ENCODE measurements at places on chromosomes 13 and 19.

DNA sequence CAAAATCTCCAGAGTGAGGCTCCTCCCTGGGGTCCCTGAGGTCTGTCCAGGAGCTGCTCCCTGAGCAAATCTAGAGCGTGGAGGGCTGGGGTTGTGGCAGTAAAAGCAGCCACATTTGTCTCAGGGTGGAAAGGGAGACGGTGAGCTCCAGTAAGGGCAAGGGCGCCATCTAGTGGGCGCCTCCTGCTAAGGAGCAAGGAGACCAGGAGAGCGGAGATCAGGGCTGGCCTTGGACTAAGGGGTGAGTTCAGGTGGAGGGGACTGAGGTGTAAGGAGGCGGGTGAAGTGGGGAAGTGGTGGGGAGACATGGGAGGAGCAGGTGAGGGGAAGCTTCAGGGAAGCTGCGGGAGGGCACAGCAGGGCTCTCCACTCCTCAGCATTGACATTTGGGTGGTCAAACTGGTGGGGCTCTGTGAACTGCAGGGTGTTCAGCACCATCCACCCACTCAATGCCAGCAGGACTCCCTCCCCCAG is 5.3 kb upstream of the CEACAM21 start:
- DNase-seq: peak; percentile 79

DNA sequence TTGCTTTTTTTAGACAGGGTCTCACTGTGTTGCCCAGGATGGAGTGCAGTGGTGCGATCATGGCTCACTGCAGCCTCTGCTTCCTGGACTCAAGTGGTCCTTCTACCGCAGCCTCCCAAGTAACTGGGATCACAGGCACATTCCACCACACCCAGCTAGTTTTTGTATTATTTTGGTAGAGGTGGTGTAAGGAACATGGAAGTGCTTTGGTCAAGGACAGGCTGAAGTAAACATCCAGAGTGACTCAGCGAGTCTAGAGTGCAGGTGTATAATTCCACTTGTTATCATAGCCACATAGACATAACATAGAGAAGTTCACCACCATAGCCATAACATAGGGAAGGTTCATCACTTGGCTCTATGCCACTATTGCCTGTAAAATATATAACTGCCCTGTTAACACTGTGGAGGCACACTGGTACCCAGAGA is 98.6 kb downstream of the RBM26 start:
- DNase-seq: no peak

DNA sequence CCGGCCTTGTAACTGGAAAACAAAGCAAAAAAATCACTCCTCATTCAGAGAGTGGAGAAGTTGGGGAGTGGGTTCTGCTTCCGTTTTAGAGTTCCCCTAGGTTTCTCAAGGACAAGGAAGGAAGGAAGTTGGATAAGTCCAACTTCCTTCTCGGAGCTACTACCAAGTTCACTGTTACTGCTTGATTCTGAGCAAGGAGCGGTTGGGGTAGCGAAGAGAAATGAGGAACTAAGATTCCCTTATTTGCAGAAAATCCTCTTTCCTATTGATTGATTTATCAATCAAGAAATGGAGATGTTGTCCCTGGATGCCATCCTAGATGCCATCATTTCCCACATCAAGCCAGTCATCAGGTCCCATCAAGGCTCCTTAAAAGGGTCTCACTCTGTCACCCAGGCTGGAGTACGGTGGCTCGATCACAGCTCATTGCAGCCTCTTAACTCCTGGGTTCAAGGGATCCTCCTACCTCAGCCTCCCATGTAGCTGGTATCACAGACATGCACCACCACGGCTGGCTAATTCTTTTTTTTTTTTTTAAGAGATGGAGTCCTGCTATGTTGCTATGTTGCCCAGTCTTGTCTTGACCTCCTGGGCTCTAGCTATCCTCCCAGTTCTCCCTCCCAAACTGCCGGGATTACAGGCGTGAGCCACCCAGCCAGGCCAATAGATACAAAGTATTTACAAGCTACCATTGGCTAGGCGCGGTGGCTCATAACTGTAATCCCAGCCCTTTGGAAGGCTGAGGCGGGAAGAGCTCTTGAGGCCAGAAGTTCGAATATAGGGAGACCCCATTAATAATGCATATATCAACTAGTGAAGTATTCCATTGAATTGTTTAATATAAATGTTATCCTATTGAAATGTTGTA is 809 bp upstream of the B9D2 start:
- no peak for DNase-seq

DNA sequence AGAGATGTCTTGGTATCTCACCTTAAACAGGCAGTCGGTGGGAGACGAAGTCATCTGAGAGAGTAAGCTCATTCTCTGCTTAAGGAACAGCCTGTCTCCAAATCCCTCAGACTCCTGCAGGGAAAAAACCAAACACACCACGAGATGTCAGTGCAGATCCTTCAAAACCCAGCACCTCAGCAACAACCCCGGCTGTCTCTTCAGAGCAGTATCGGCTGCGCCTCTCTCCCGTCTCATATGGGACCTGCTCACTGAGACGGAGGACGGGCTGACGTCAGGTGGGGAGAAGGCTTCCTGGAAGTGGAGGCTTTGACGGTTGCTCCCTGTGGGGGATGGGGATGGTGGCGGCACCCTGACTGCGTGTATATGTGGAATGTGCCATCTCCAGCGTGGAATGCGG is 43.6 kb downstream of the ANKRD27 start:
- no peak for DNase-seq

DNA sequence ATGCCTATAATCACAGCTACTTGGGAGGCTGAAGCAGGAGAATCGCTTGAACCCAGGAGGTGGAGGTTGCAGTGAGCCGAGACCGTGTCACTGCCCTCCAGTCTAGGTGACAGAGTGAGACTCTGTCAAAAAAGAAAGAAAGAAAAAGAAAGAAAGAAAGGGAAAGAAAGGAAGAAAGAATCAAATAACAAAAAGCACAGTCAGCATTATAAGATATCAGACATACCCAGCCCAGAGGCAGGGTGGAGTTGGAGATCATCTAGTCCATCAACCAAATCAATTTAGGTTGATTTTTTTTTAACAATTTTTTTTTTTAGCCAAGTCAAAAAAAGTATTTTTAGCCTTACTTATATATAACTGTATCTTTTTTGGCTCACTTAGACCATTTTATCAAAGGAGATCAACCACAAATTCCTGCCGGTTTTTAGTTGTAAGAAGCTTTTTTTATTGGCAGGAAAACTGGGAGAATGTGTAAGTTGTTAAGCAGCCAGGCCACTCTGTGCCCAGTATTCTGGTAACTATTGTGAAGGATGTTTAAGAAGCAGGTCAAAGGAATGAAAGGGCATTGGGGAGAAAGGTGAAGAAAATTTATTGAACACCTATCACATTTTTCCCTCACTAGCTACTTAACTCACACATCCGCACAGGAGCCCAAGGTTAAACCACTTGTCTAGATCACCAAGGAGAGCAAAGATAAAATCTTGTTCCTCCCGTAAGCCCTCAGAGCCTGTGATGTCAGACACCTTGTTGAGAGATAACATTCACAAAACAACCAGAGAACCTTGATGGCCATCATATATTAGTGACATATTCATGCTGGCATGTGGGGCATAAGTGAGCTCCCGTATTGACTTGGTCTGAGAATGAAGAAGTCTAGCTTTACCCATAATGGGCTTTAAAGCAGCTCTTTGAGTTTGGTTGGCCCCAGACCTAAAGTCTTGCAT is 91.8 kb downstream of the COL4A2 start:
- no peak for DNase-seq

DNA sequence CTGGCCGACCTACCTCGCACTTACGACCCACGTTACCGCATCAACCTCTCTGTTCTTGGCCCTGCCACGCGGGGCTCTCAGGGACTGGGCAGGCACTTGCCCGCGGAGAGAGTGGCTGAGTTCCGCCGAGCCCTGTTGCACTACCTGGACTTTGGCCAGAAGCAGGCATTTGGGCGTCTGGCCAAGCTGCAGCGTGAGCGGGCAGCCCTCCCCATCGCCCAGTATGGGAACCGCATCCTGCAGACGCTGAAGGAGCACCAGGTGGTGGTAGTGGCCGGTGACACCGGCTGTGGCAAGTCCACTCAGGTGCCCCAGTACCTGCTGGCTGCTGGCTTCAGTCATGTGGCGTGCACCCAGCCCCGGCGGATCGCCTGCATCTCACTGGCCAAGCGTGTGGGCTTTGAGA is 4.2 kb downstream of the DHX34 start:
- no peak for DNase-seq

- DNase-seq: no peak
Observed at GRCh38 chr13:28550721-28551497, 56.0 kb upstream of the FLT1 start.
